ENCODE measurements at places on chromosomes 1 and 21. TPM values are rescaled to one million over a fixed set of nuclear protein-coding genes. Genes with fewer than 3 reads are reported as not detected.

DNA sequence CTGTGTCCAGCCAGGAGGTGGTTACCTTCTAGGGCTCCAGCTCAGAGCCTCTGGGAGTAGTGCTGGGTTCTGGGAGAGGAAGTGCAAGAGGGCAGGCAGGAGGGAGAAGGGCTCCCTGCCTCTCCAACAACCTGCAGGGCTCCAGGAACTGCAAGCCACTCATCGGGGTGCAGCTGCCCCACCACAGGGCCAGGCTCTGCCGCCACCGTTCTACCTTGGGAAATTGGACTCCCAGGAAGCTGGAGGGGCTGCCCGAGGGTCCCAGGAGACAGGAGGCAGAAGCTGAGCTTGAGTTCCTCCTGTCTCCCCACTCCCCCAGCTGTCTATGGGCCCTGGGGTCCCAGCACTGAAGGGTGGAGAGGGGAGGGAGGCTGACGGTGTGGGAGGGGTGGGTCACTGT, 7.4 kb upstream of the PRDM16 start:
- no peak for DNase-seq

- DNase-seq, result no peak
These were observed 41.7 kb upstream of the SLC19A1 start for GRCh38 chr21:45583831-45584509.

DNA sequence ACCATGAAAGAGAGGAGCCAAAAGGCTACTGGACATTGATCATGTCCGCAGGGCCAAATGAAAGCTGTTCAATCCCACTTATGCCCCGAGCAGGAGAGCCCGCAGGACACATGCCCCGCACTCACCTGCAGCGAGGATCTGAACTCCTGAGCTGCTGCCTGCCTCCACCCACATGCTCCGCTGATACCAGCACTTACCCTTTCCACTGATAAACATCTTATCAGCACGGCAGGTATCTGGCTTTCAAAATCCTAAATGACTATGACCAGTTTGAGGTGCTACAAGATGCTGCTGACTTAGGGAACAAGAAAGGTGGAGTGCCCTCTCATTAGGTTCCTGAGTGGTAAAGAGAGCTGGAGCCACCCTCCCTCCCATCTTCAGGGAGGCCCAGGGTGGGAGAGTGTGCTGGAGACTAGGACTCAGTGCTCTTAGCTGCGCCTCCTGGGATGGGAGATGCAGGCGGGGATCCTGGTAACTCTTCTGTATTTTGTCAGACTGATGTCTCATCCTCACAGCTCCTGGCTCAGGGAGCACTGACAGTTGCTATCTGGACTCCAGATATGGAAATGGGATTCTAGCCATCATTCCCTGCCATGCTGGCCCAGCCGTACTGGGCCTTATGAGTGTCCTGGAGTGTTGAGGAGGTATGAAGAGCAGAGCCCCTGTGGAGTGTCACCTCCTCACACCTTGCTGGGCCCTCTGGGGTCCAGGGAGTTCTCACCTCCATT, 86.4 kb upstream of the F3 start:
- no peak for DNase-seq

DNA sequence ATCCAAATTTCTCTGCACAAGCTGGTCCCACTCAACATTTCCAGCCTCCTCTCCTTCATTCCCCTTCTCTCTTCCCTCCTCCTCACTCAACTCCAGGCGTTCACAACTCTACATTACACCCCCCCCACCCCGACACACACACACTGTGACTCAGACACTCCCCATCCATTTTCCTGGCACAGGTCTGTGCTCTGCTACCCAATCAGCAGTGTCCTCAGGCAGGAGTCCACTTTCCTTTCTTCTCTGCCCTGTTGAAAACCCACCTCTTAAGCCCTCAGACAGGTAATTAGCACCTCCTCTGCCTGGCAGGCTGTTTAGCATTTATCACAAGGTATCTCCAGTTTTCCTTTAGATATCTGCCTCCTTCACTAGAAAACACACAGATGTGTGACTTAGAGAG, 8.8 kb upstream of the LMX1A start:
- no peak for DNase-seq

DNA sequence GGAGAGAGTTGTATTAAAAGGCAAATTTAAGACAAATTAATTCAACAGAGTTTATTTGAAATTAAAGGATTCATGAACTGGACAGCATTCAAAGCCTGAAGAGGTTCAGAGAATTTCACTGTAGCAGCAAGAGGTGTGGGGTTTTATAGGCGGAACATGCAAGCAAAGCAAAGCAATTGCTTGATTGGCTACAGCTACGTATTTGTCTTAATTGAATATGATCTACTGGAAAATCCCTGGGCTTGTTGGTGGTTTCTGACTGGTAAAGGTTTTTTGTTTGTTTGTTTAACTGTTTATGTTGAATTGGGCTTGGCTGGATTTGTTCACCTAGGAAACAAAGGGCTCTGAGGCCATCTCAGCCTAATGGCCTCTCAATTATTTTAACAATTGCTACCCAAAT, 61.5 kb downstream of the KCNK1 start:
- no peak for DNase-seq

GRCh38 chr1:16608838-16609560, 4.4 kb downstream of the NBPF1 start:
- no peak for DNase-seq

GRCh38 chr1:41566274-41566885, 81.9 kb upstream of the EDN2 start:
- no peak for DNase-seq

- no peak for DNase-seq
These were observed 24.2 kb upstream of the NPL start for GRCh38 chr1:182765391-182765790.

DNA sequence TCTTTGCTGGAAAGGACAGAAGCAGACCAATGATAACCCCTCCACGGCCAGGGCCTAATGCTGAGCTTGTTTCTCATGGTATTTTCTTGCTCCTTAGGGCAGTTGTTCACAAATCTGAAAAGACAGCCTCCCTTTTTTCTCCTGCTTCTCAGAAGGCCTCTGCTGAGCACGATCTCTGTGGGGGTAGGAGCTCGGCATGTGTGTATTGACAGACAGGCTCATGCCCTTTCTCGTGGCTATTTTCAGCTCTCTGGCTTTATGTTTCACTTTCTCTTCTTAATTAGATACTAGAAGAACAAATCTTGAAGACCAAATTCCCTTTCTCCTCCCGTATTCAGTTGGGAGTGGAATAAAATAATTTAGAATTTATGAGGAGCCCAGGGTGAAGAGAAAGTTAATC, 768 bp upstream of the RIIAD1 start:
- DNase-seq, result no peak

GRCh38 chr1:113233441-113233840, 156.9 kb upstream of the MAGI3 start:
- DNase-seq, result no peak

Gene SDHC
- total RNA-seq, result 12.7 TPM

Gene LRRC42
- 46.7 TPM for total RNA-seq

Gene ZNF670
- total RNA-seq, result 2.3 TPM

DNA sequence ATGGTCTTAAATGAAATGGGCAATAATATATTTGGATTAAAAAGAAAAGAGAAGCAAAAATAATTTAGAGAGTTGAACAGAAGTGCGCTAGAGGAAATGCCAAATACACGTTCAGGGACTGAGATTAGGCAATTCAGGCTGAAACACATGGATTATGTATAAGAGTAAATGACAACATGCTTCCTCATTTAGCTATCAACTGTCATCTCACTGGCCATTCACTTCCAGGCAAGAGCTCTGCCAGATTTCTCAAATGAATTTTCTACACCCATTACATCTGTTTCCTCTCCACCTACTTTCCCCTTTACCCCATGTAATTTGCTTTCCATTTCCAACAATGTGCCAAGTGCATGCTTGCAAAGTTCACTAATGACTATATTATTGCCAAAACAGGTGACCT, 582.4 kb downstream of the LTN1 start:
- no peak for DNase-seq

Gene PRELP
- not detected for total RNA-seq

GRCh38 chr1:67143966-67144365, 9.2 kb upstream of the C1orf141 start:
- no peak for DNase-seq

DNA sequence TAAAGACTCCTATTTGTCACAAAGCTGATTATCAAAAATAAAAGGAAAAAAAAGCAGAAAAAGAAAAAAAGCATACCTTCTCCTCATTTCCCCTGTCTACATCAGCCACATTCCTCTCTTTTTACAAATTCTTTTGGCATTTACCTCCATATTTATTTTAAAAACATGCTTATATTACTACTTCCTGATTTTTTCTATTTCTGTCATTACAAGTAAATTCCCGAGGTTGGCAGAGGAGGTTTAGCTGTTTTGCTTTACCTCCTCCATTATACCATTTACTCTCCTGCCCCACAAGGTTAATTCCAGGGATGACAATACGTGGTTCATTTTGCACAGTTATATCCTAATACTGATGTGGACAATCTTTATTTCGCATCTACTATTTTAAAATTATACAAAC, 26.3 kb upstream of the CD34 start:
- no peak for DNase-seq

Gene TNFRSF8
- 0.35 TPM for total RNA-seq

Gene LEMD1
- 0.52 TPM for total RNA-seq

Gene LAPTM5
- total RNA-seq, result 2.2 TPM

DNA sequence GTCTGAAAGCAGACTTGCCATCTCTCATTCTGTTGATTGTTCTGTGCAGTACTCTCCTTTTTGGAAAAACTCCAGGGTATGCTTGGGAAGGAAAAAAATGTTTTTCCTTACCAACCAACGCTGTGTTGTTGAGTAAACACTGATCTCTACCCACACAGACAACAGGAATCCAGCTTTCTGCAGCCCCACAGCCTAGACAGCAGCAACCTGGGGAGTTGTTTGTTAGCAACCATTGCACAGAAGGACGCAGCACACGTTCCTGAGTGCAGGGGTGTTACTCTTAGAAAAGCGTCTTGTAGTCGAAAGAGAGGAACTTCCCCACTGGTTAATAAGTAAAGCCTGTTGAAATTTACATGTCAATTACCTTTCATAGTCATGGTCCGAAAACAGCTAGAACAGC, 56.6 kb downstream of the SMYD2 start:
- peak; percentile 85 for DNase-seq

Gene TDRD10
- not detected for total RNA-seq

- DNase-seq, result no peak
These were observed 290.2 kb downstream of the SMYD3 start for GRCh38 chr1:246216906-246217305.

Gene SELL
- not detected for total RNA-seq

- DNase-seq, result no peak
These were observed 210.4 kb downstream of the KCNK2 start for GRCh38 chr1:215292932-215293331.

- no peak for DNase-seq
These were observed 70.3 kb downstream of the RAP1GAP start for GRCh38 chr1:21598904-21599303.

DNA sequence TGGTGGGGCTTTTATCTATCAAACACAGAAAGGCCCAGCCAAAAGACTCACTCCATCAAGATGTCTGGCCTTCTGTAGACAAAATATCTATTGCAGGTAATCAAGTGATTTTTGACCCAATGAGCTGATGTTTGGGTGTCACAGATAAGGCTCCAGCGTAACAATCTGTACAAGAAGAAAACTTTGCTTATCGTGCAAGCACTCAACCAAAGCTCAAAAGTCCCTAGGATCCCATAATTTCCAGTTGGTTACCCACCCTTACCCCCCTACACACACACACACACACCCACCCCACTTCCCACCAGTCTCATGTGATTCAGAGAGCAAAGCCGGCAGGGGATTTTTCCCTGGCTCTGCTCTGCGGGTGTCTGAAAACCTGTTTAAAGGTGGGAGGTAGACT, 5.8 kb downstream of the ITPKB start:
- no peak for DNase-seq

Gene KRTAP7-1
- total RNA-seq, result not detected

Gene PTCH2
- not detected for total RNA-seq

DNA sequence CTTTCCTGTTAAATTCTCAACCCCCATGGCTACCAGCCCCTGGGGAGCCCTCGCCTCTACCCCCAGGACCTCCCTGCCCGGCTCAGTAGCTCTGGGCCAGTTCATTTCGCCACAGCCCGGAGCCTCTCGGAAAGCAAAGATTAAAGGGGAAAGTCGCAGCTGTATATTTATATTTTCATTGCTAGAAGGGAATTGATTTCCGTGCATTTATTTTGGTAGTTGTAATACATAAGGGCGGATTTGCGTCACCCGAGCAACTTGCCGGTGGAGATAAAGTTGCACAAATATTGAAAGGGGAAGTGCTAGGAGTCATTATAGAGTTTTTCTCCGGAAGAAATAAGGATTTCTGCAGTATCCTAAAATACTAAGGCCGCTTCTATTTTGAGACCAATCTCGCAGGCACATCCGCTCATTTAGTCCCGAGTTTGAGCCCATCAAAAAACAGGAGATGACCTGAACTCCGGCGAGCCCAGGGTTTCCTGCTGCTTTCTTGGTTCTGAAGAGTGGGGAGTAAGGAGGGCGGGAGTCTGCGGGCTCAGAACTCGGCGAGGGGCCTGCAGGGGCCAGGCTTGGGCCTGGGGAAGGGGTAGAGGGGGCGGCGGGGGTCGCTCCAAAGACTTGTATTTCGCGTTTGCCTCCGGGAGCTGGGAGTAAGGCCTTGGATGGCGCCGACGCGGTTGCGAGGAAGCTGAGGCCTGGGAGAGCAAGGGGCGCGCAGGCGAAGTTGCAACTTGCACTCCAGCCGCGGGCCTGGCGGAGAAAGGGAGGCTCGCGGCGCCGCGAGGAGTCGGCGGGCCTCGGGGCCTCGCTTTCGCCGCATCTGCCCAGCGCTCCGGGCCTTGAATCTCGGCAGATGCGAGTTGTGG, 2.5 kb upstream of the HLX start:
- DNase-seq, result no peak

GRCh38 chr1:85363521-85363920, 87.1 kb upstream of the BCL10 start:
- DNase-seq, result no peak

DNA sequence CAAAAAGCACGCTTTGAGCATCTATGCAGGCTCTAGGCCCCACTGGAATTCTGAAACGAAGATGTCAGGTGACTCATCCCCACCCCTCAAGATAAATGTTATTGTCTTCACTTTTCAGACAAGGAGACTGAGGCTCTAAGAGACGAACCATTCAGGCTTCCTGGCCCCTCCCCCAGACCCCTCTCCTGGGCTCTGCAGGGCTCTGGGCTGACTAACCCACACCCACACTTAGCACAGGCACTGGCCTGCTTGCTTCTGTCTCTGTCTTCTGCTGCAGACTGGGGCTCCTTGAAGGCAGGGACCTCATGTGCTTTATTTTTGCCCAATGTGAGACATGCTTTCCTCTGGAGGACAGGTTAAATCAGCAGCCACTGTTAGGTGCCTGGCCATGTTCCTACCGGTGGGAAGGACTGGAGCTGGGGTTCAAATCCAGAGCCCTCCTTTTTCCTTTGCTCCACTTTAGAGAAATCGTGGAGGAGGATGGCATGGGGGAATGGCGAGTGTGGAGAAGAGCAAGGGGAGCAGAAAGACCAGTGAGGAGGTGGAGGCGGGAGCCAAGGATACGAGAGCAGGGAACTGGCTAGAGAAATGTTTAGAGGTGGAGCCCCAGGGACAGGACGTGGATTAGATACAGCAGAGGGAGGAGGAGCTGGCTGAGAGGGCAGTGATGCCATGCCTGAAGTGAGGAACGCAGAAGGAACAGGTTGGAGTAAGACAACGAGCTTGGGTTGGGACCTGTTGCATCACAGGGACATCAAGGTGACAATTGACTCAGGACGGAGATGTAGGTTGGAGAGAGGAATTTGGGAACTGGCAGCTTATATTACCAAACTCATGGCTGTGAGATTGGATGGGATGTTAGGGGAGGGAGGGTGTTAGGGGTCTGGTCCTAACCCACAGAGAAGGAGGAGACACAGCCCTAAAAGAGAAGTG, 1.7 kb downstream of the TMEM125 start:
- no peak for DNase-seq

Gene PPFIA4
- 11.6 TPM for total RNA-seq

Gene TRABD2B
- total RNA-seq, result 0.46 TPM

Gene PINK1
- total RNA-seq, result 44.3 TPM

Data from epithelial cell of proximal tubule (primary cell).